ENCODE measurements at places on chromosomes 12 and 14. TPM values are rescaled to one million over a fixed set of nuclear protein-coding genes. Genes with fewer than 3 reads are reported as not detected.

GRCh38 chr14:66228267-66228970, 257.8 kb upstream of the CCDC196 start:
- H3K4me1 ChIP-seq: no peaks in the 10 kb centered on the region
- no peak overlapping the region for H3K27ac ChIP-seq
- no peak for DNase-seq
- H3K27me3 ChIP-seq: no peaks in the 10 kb centered on the region

The FLVCR2 gene
- total RNA-seq: 130 TPM

The TAMALIN gene
- 24.4 TPM for total RNA-seq

DNA sequence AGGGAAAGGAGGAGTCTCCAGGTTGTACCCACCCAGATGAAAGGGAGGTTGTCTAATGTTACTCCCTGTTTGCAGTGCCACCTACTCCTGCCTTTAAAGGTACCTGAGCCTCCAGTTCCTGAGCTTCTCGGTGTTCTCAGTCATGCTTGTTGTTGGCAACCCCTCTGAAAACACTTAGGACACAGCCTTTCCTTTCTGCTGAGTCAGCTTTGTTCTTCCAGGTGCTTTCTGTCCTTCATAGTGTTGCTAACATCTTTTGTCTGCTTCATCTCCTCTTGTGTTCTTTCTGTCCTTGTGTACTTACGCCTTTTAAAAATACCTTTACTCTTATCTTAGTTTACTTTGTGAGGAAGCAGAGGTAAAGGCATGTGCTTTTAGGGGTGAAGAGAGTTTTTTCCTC, 97.0 kb upstream of the NEDD1 start:
- H3K36me3 ChIP-seq: no peaks in the 10 kb centered on the region
- H3K27me3 ChIP-seq: no peaks in the 10 kb centered on the region
- H3K4me1 ChIP-seq: no peaks in the 10 kb centered on the region
- no peak overlapping the region for H3K27ac ChIP-seq

The FOXM1 gene
- 31.4 TPM for total RNA-seq

DNA sequence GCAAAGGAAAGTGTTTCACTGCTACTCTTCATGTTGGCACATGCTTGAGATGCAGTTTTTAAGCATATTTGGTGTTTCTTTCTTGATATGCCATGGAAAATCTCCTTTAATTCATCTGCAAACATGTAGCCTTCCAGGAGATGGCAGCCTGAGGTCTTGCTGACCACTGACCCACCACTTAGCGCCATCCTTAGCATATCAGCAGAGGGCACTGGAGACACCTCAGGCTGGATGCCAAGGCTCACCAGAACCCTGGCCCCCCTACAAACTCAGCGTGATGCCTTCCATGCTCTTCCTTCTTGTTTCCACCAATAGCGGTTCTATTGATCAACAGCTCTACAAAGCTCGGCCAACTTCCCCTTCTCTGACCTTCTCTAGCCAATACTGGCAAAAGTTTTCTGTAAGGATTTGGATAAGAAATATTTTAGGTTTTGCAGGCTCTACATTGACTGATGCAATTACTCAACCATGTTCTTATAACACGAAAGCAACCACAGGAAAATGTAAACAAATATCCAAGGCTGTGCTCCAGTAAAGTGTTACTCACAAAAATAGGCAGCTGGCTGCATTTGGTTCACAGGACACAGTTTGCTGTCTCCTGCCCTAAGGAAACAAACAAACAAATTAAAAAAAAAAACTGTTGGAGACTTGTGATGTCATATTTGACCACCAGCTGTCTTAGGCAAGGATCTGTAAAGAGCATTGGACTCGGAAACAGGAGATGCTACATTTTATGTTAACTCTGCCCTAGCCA, 209.7 kb downstream of the SLC15A4 start:
- H3K27me3 ChIP-seq: no peaks in the 10 kb centered on the region
- H3K27ac ChIP-seq: no peak overlapping the region
- H3K4me1 ChIP-seq: no peaks in the 10 kb centered on the region

The GDF3 gene
- total RNA-seq: not detected

DNA sequence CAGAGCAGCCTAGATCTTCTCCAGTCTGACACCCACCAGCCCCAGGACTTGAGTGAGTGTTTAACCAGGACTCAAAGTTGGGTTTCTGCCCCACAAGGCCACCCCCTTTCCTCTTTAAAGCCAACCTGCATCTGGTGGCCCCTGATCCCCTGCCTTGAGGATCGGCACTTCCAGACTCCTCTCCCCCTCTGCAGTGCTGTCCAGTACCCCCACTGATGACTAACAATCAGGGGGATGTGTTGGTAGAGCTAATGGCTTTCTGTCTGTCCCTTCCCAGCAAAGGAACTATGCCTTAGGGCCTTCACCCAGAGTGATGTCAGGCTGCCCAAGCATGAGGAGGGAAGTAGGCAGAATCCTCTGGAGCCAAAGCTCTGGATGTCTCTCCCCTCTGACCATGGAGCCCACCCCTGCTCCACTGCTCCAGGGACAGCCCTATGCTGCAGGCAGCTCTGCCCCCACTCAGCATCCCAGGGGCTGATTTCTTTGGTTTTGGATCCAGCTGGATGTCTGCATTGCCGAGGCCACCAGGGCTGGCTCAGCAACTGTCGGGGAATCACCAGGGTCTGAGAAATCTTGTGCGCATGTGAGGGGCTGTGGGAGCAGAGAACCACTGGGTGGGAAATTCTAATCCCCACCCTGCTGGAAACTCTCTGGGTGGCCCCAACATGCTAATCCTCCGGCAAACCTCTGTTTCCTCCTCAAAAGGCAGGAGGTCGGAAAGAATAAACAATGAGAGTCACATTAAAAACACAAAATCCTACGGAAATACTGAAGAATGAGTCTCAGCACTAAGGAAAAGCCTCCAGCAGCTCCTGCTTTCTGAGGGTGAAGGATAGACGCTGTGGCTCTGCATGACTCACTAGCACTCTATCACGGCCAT, 42.9 kb downstream of the DAD1 start:
- H3K4me1 ChIP-seq: peaks cover 11% of the 10 kb centered on the region
- no peaks in the 10 kb centered on the region for H3K27me3 ChIP-seq
- DNase-seq: no peak

GRCh38 chr14:56733396-56733795, 76.9 kb downstream of the OTX2 start:
- H3K27ac ChIP-seq: no peak overlapping the region
- no peak overlapping the region for H3K4me3 ChIP-seq
- no peaks in the 10 kb centered on the region for H3K4me1 ChIP-seq
- H3K27me3 ChIP-seq: no peaks in the 10 kb centered on the region
- no peak for DNase-seq

DNA sequence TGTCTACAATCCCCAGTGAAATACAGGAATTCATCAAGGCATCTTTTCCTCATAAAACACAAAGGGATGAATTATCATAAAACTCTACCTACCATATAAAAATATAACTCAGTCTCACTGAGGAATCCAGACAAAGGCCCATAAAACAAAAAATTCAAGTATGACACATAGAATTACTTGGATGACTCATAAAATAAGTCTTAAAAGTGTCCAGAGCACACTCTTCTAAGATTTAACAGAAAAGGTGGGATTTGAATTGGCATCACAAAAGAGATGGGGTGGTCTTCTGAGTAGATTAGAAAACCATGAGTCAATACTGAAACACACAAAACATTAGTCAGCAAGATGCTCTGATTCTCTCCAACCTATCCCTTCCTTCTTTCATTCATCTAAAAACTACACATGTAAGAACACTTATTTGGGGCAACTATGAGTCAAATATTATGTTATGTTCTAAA, 202.7 kb upstream of the GARIN6 start:
- no peaks in the 10 kb centered on the region for H3K4me1 ChIP-seq
- no peaks in the 10 kb centered on the region for H3K36me3 ChIP-seq
- DNase-seq: no peak

The MBD6 gene
- 144 TPM for total RNA-seq

GRCh38 chr12:84813780-84814663, 98.6 kb downstream of the SLC6A15 start:
- DNase-seq: no peak
- no peaks in the 10 kb centered on the region for H3K4me1 ChIP-seq
- no peak overlapping the region for H3K27ac ChIP-seq
- H3K36me3 ChIP-seq: no peaks in the 10 kb centered on the region
- no peaks in the 10 kb centered on the region for H3K27me3 ChIP-seq
- H3K4me3 ChIP-seq: no peak overlapping the region

DNA sequence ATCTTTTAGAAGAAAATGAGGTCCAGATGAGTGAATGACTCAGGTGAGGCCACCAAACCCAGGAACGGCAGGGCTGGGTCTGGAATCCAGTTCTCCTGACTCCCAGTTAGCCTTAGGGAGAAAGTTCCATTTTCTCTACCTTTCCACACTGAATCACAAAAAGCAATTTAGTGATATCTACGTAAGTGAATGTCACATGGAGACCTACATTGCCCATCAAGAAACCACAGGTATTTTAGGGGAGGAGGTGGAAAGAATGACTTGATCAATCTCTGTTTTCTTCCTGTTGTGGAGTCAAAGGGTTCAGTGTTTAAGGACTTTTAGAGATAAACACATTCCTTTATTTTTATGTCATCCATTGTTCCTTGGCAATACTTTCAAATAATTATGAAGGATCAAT, 106.9 kb upstream of the PTPRB start:
- H3K4me1 ChIP-seq: no peaks in the 10 kb centered on the region
- H3K27me3 ChIP-seq: no peaks in the 10 kb centered on the region
- no peak overlapping the region for H3K4me3 ChIP-seq
- no peak for DNase-seq

- no peaks in the 10 kb centered on the region for H3K36me3 ChIP-seq
- H3K27me3 ChIP-seq: no peaks in the 10 kb centered on the region
- DNase-seq: no peak
- H3K4me3 ChIP-seq: no peak overlapping the region
Observed at GRCh38 chr12:68264857-68265256, 11.5 kb upstream of the IL22 start.

DNA sequence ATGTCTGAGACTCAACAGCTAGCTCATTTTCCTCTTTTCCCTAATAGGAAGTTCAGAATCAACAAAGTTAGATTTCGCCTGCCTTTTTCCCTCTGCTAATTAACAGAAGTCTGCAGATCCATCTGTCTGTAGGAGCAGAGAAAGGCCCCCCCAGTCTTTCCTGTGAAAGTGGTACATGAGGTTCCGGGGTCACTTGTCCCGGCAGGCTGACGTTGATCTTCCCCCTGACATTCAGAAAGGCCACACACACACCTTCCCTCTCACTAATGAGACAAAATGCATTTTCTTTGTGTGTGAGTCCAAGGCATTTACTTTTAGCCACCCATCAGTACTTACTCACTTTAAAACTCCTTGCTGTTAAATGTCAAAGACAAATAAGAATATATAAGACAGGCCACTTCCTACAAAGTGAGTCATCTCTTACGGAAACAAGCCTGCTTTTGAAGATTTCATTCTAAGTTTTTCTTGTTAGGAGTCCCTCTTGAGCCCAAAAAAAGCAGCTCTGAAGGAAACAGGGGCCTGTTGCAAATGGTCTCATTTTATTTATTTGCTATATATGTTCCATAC, 138.7 kb downstream of the TTC7B start:
- H3K27me3 ChIP-seq: no peaks in the 10 kb centered on the region
- H3K36me3 ChIP-seq: no peaks in the 10 kb centered on the region
- no peak for DNase-seq
- no peak overlapping the region for H3K27ac ChIP-seq
- H3K4me3 ChIP-seq: no peak overlapping the region

- H3K27ac ChIP-seq: no peak overlapping the region
- H3K27me3 ChIP-seq: no peaks in the 10 kb centered on the region
- no peak overlapping the region for H3K4me3 ChIP-seq
- H3K4me1 ChIP-seq: no peaks in the 10 kb centered on the region
Observed at GRCh38 chr12:48305190-48305589, 45.5 kb downstream of the ZNF641 start.

DNA sequence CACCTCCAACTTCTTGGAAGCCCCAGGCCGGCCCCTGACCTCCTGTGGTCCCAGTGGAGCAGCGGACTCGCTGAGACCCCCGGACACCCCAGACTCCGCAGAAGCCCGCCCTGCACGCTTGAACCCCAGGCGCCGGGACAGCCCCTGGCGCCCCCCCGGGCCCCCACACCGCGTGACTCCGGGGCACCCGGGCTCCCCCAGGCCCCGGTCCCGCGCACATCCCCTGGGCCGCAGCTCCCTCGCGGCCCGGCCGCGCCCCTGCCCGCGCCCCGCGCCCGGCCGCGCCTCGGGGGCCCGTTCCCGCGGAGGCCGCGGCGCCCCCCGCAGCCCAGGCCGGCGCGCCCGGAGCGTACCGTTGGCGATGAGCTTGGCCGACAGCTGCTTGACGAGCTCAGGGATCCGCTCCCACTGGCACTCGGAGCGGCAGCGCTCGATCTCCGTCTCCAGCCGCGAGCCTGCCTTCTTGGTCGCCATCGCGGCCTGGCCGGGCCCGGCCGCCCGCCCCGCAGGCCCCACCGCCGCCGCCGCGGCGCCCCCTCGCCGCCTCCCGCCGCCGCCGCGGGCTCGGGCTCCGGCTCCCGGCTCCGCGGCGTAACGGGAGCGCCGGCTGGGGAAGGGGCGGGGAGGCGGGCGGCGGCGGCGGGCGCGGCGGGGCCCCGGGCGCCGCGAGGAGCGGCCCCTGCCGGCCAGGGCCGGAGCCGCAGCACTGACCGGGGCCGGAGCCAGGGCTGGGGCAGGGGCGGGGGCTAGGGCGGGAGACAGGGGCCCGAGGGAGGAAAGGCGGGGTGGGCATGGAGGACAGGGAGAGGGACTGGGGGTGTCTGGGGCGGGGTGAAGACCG, at the start of gene TTC7B:
TSS of gene TTC7B (minus strand) at position 609 of the 841 bp plus-strand sequence. CDS start at position 474, 135 bp downstream.
- no peaks in the 10 kb centered on the region for H3K4me1 ChIP-seq
- H3K36me3 ChIP-seq: no peaks in the 10 kb centered on the region
- no peaks in the 10 kb centered on the region for H3K27me3 ChIP-seq
- H3K4me3 ChIP-seq: peak within 1 kb of the TSS; percentile 41
- H3K27ac ChIP-seq: no peak within 1 kb of the TSS

DNA sequence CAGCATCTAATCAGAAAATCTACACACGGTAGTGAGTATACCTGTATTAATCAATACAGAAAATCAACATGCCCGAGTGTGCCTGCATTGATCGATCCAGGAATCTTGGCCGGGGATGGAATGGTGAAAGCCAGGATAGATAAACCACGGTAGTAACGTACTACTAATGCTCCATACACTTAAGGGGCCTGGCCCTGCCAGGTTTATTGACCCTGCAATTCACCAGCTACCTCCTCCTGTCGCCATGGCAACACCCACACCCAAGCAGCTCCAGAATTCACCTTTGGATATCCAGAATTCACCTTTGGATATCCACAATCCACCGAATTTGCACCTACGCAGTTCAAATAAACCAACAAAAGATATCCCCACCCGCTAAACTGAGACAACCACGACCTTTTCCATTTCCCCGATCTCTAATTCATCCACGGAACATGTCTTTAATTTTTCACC, 14.8 kb upstream of the CALM1 start:
- no peaks in the 10 kb centered on the region for H3K27me3 ChIP-seq
- DNase-seq: peak; percentile 48
- H3K36me3 ChIP-seq: no peaks in the 10 kb centered on the region
